Amniotic stem cell (primary cell): ENCODE measurements at places on chromosomes 3 and 15.

DNA sequence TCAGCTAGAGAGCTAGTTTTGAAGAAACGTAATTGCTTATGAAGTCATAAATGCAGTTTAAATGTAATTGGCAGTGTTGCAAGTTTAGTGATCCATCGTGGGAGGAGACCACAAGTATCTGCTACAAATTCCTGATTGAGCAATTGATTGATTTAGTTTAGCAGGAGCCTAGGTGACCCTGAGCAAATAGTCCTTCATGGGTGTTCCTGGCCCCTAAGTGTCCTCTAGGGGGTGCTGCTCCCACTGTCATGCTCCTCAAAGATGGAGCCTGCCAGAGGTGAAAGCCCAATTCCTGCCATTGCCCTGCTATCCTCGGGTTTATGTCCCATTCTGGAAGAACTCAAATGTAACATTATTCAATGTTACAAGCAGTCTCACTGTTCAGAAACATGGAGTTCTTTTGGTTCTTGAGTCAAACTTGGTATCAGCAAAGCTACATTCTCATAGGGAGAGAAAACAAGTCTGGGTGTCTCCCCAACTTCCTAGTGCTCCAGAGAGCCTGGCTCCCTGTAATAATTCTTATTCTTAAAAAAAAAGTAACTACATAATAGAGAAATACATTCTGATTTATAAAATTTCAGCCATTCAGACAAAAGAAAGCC lies 29.8 kb upstream of the SENP5 start:
- no peak for DNase-seq

- peak; percentile 43 for DNase-seq
Observed at GRCh38 chr15:56732135-56732885, 999 bp downstream of the ZNF280D start.

GRCh38 chr3:42163622-42164244 lies 72.6 kb downstream of the TRAK1 start:
- no peak for DNase-seq

GRCh38 chr15:45126535-45127158 lies 3.0 kb downstream of the DUOXA1 start:
- DNase-seq = no peak

GRCh38 chr3:112512320-112512719 lies 13.0 kb upstream of the BTLA start:
- no peak for DNase-seq

GRCh38 chr15:65354835-65355172 lies 23.0 kb downstream of the IGDCC3 start:
- DNase-seq = no peak

DNA sequence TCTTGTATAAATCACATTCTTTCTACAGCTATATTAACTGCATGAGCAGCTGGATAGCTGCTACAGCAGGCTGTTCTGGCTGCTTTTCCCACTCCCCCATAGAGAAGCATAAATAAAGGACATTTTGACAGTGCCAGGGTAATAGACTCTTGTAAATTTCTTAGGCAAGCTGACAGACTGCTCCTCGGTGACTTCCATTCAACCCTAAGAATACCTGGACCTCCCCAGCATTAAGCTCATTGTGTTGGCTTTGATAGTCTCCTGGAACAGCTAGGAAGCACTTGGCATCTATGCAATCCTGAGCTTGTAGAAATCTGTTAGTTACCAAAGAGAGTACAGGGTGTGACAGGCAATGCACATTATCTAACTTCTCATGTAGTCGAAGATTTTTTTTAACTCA lies 475.4 kb downstream of the AGBL1 start:
- no peak for DNase-seq

DNA sequence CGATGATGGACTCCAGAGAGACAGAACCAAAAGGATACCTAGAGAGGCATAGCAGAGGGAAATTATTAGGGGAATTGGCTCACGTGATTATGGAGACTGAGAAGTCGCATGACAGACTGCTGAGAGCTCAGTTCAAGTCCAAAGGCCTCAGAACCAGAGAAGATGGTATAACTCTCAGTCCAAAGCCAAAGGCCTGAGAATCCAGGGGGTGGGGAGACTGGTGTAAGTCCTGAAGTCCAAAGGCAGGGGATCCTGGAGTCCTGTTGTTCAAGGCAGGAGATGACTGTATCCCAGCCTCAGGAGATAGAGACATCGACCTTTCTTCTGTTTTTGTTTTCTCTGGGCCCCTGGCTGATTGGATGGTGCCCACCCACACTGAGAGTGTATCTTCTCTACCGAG lies 1.2 kb upstream of the KLHL6 start:
- no peak for DNase-seq

- DNase-seq = no peak
Observed at GRCh38 chr15:43370310-43370974, 401 bp downstream of the ZSCAN29 start.

DNA sequence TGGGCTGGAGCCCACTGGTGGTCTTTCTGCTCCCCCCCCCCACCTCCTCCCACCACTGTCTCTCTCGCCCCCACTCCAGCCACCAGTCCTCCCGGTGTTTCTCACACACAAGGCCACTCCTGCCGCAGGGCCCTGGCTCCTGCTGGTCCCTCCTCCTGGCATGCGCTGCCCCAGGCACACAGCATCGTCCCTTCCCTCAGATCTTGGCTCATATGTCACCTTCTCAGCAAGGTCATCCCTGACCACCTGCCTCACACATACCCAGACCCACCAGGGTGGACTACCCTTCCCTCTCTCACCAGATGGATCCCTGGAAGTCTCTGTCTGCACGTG lies 101.5 kb upstream of the IQSEC1 start:
- DNase-seq = no peak

DNA sequence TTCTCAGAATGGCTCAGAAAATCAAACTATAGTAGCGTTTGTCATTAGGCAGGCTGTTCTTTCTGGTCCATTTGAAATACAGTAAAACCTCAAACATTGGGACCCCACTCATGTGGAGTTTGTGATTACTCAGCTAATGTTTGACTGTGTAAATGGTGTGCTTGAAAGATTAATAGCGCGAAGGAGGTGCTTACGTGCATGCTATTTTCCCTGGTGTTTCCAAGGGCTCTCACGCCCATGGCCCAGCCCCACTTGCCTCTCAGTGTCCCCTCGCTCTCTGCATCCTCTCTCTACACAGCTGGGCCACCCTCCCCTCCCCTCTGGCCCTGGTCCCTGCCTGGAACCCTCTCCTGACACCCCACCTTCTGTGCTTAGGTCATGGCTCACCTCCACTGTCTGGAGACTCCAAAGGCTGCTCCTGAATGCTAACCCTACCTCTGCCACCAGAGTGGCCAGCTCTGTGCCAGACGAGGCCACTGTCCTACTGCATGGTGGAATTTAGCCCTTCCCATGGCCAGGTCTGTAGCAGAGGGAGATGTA lies 194.2 kb downstream of the PLCL2 start:
- DNase-seq = no peak

- DNase-seq = no peak
Observed at GRCh38 chr15:70817266-70817665, 36.7 kb downstream of the LARP6 start.

GRCh38 chr3:118765636-118766305 lies 268.9 kb downstream of the IGSF11 start:
- no peak for DNase-seq

GRCh38 chr3:179710079-179710478 lies 57.2 kb downstream of the USP13 start:
- DNase-seq = no peak

GRCh38 chr3:126530171-126531050 lies 6.5 kb downstream of the CHST13 start:
- DNase-seq = no peak

GRCh38 chr3:140580746-140581145 lies 97.1 kb upstream of the TRIM42 start:
- no peak for DNase-seq

DNA sequence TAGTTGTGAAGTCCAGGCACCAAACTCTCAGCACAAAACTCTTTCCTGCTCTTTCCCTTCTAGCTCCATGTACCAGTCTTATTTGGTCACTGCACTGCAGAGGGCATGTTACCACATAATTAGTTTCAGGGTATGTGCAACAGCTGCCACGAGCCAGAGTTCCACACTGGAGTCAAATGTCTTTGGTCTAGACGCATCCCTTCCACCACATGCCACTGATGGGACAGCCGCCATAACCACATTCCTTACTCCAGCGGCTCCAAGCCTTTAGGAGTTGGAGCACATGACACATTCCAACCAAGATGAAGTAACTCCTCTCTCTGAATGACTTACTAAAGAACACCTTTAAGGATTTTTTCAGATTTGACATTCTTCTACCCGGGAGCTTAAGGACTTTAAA lies 153.4 kb downstream of the ERC2 start:
- DNase-seq = no peak

DNA sequence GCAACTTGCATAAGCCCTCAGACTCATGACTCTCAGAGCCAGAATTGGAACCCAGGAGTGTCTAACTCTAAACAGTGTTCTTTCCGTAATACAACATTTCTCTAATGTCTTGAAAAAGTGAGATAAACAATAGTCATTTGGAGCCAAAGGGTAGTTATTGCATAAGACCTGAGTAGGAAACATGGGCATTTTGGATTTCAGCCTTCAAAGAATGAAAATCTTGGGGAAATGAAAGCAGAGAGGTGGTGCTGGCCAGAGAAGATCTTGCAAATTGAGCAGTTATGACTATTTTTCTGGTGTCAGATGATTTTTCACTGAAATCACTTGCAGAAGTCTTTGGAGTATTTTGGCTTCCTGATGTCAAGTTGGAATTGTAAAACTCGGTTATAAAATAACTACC lies 379.4 kb downstream of the DIPK2A start:
- no peak for DNase-seq

DNA sequence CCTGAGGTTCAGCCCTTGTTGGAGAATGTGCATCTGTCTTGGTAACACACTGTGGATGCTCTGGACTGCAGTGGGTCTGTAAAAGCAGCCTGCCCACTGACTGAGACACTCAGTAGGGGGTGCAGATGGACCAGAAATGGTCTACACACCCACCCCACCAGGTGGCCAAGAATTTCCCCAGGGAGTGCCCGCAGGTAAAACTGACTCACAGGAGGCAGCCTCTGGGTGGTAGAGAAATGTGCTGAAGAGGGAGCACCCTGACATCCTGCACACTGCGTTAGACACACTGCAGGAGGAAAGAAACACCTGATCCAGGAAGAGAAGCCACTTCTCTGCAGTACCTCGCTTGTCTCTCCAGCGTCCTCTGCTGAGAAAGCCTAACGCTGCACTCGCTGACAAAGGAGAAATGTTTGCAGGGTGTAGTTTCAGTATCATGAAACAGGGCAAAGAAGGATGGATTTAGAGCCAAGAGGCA lies 109.5 kb upstream of the ABHD17C start:
- DNase-seq = no peak

GRCh38 chr3:150062492-150062891 lies 91.8 kb upstream of the PFN2 start:
- no peak for DNase-seq

GRCh38 chr3:66482018-66482404 lies 18.8 kb downstream of the LRIG1 start:
- DNase-seq = no peak

DNA sequence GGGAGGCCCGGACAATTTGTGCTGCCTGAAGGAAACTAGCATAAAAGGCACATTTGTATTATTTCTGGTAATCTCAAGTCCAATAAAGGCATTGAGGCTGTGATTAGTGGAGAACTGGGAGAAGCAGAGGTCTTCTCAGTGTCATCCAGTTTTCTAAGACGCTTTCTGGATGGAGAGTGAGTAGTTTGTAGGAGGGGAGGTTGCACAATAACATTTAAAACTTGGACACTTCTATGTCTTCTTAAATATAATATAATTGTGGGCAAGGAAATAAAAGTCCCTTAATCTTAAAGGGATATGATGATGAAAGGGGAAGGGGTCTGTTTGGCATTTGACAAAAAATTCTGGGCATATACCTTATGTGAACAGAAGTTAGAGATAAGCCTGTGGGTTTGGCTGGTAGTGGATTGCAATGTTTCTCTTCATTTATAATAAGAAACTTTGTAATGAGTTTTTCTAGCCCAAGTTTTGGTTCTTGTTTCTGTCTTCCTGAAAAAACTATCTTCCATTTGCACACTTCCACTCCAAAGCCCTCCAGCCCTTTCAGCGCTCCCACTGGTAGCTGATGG lies 291.6 kb upstream of the TGFBR2 start:
- no peak for DNase-seq

DNA sequence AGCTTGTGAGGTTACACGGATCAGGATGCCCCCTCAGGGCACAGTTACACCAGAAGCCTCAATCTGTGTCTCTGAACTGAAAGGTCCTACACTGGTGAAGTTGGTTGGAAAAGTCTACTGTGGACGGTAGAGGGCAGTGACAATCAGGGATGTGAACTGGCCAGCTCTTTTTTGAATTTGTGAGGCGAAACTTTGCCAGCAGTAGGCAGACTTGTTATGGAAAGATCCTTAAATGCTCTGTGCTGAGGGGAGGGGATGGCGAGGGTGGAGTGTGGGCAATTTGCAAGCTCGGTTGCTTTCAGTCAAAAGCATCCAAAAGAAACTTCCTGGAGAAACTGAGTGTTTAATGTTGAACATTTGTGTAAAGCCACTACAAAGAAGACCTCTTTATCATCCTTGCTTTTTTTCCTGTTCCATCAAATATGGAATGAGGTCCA lies 127.4 kb upstream of the ABHD17C start:
- DNase-seq = peak; percentile 72

- peak; percentile 28 for DNase-seq
Observed at GRCh38 chr3:100992231-100993012, 799 bp downstream of the ABI3BP start.

GRCh38 chr3:197365586-197365985 lies 67.2 kb upstream of the DLG1 start:
- no peak for DNase-seq

DNA sequence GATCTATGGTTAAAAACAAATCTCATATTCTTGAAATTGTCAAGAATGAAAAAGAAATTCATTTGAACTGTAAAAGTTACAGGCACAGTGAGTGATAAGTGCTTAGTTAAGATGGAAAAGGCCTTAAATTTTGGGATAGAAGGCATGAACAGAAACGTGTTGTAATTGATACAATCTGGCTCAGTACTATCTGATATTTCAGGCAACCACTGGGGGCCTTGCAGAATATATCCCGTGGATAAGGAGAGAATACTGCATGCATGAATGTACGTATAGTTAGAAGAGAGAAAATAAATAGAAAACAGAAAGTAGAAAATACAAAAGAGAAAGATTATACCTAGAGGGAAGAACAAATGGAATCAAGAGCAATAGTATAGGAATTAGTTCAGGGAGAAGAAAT lies 741.4 kb upstream of the CCDC54 start:
- DNase-seq = no peak

DNA sequence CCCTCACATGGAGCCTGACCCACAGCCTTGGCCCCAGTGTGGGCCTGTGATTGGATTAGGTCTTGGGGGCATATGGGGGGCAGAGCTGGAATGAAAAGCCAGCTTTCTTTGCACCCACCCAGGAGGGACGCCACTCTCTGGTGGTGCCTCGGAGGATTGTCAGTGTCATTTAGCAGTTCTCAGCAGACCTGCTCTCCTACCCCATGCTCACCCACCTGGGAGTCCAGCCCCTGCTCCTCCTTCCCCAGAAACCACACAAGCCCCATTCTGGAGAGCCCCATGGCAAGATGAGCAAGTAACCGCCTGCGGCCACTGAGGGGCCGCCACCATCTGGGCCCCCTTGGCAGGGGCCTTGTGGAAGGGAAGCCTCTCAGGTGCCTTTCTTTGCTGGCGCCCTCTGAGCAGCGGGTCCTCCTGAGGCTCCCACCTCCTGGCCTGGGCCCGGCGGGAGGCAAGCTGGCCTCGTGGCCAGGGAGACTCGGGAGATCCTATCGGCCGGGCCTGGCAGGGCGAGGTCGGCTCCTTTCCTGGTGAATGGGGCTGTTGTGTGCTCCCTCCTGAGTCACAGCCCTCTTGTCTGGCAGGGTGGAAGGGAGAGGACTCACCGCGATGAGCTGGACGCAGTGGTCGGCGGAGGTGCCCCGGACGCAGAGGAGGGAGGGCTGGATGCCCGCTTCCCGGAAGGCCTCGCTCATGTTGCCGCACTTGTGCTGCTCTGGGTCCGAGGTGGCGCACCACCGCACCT lies 2.3 kb downstream of the MELTF start:
- DNase-seq = no peak
